A549 treated with Hydrocortisone at 1 μM for 4 hours (cell line): ENCODE measurements at places on chromosomes 5 and 9. TPM values are rescaled to one million over a fixed set of nuclear protein-coding genes. Genes with fewer than 3 reads are reported as not detected.

The SHISAL2B gene
- total RNA-seq: not detected in 5 replicates

The ENTREP1 gene
- total RNA-seq: 0.52 to 0.84 TPM (median 0.76 TPM) in 5 replicates

The FYB1 gene
- 9.0 to 18.2 TPM (median 12.5 TPM) in 5 replicates for total RNA-seq

The CDC20B gene
- 0.05 to 0.10 TPM (median 0.06 TPM) in 5 replicates for total RNA-seq

The WNT8A gene
- not detected in 5 replicates for total RNA-seq

The KCNMB1 gene
- total RNA-seq: 0.01 TPM in 1 of 5 replicates, not detected in the others

The GALNT12 gene
- total RNA-seq: 2.9 to 4.8 TPM (median 4.0 TPM) in 5 replicates

The AKNA gene
- 4.4 to 5.8 TPM (median 5.2 TPM) in 5 replicates for total RNA-seq

The PAX5 gene
- total RNA-seq: 0.01 to 0.07 TPM (median 0.03 TPM) in 4 of 5 replicates, not detected in the other

The FAM151B gene
- 1.1 to 1.7 TPM (median 1.4 TPM) in 5 replicates for total RNA-seq

The ZNF454 gene
- not detected in 5 replicates for total RNA-seq

The FEM1C gene
- 5.5 to 9.1 TPM (median 7.1 TPM) in 5 replicates for total RNA-seq

The OR1L8 gene
- not detected in 5 replicates for total RNA-seq

The GABRB2 gene
- not detected in 5 replicates for total RNA-seq

The C9orf153 gene
- total RNA-seq: 0.08 to 0.40 TPM (median 0.21 TPM) in 5 replicates

The PGM5 gene
- total RNA-seq: 0.03 TPM in 1 of 5 replicates, not detected in the others

The TOR4A gene
- total RNA-seq: 19.9 to 27.5 TPM (median 25.0 TPM) in 5 replicates

The QRFP gene
- not detected in 5 replicates for total RNA-seq

The SCAI gene
- total RNA-seq: 1.3 to 2.1 TPM (median 1.5 TPM) in 5 replicates

The PAEP gene
- 0.27 to 0.46 TPM (median 0.37 TPM) in 5 replicates for total RNA-seq

The ASTN2 gene
- total RNA-seq: 4.0 to 5.3 TPM (median 4.3 TPM) in 5 replicates

The ABCA1 gene
- 3.1 to 4.6 TPM (median 3.3 TPM) in 5 replicates for total RNA-seq

The COL27A1 gene
- 8.2 to 9.9 TPM (median 8.2 TPM) in 5 replicates for total RNA-seq

The KIF4B gene
- 0.02 to 0.06 TPM (median 0.03 TPM) in 4 of 5 replicates, not detected in the other for total RNA-seq

The CATSPER3 gene
- total RNA-seq: 0.22 to 0.56 TPM (median 0.34 TPM) in 5 replicates

The AK1 gene
- total RNA-seq: 44.0 to 77.7 TPM (median 73.1 TPM) in 5 replicates

The GAS1 gene
- total RNA-seq: 0.08 to 0.13 TPM (median 0.10 TPM) in 5 replicates

The ENTPD8 gene
- total RNA-seq: 0.09 to 0.24 TPM (median 0.14 TPM) in 5 replicates

The FABP6 gene
- total RNA-seq: 0.53 to 1.6 TPM (median 0.91 TPM) in 5 replicates

The TGFBI gene
- 1,399 to 2,041 TPM (median 1,852 TPM) in 5 replicates for total RNA-seq

The CCDC192 gene
- not detected in 5 replicates for total RNA-seq

The PCDHGA4 gene
- total RNA-seq: 0.06 to 0.16 TPM (median 0.12 TPM) in 4 of 5 replicates, not detected in the other

The GGTA1 gene
- total RNA-seq: not detected in 5 replicates

The TAS2R1 gene
- total RNA-seq: not detected in 5 replicates

The S1PR3 gene
- total RNA-seq: 85.7 to 98.5 TPM (median 95.8 TPM) in 5 replicates

The EPB41L4A gene
- total RNA-seq: 2.5 to 3.7 TPM (median 3.2 TPM) in 5 replicates

The CD274 gene
- total RNA-seq: 1.0 to 2.1 TPM (median 1.3 TPM) in 5 replicates

The SUSD3 gene
- total RNA-seq: 0.31 to 1.0 TPM (median 1.0 TPM) in 5 replicates

The FCHSD1 gene
- 6.0 to 11.1 TPM (median 8.8 TPM) in 5 replicates for total RNA-seq

The SLC34A3 gene
- total RNA-seq: 0.05 to 0.16 TPM (median 0.07 TPM) in 4 of 5 replicates, not detected in the other

The FGF10 gene
- total RNA-seq: not detected in 5 replicates

The GRXCR2 gene
- not detected in 5 replicates for total RNA-seq

The CSF1R gene
- 0.10 to 0.23 TPM (median 0.20 TPM) in 5 replicates for total RNA-seq

The NUTM2F gene
- total RNA-seq: 0.03 TPM in 1 of 5 replicates, not detected in the others
